ENCODE measurements at places on chromosomes 3 and 15.

DNA sequence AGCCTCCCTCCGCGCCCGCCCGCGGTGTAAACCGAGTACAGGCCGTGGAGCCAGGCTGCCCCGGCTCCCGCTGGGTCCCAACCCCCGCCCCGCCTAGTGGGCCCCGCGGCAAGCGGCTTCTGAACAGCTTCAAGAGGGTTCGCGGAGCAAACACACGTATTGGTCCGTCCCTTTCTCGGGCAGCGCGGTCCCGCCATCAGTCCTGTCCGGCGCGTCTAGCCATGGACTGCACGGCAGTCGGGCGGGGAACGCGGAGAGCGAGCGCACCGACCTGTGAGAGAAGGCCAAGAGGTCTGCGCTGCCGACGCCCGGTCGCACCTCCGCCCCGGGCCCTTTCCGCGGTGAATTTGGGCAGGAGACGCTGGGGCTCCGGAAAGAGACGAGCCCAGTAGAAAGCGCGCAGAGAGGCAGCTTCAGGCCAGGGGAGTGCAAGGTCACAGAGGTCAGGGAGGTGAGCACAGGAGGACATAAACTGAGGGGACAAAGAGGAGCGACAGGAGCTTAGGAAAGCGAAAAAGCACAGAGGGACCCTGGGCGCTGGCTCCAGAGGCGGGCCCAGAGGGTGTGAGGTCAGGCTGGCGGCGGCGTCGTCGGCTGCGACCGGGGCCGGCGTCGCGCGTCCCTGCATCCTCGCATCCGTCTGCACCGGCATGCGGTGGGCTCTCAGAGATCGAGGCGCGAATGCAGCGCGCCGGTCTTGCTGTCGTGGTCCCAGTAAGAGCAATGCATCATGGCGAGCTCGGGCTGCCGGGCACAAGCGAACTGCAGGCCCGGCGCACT lies 1.8 kb downstream of the FOXL2 start:
- DNase-seq: no peak

DNA sequence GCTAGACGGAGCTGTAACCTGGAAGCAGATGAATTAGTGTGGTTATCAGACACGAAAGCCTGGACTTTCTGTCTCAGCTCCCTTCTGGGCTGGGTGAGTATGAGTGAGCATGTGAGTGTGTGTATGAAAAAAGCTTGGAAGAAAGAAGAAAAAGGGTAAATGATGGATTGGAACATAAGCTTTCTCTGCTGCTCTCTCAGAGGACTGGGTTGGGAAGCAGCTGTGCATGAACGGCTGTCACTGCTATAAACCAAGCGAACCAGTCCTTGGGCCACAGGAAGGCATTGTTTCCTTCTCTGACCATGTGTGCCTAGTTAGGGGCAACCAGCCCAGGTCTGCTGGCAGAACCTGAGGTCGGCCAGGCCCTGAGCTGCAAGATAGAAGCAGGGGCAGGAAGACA lies 37.0 kb downstream of the UMPS start:
- DNase-seq: no peak

- no peak for DNase-seq
Measured at GRCh38 chr3:72307438-72308115, 522.6 kb upstream of the PROK2 start.

DNA sequence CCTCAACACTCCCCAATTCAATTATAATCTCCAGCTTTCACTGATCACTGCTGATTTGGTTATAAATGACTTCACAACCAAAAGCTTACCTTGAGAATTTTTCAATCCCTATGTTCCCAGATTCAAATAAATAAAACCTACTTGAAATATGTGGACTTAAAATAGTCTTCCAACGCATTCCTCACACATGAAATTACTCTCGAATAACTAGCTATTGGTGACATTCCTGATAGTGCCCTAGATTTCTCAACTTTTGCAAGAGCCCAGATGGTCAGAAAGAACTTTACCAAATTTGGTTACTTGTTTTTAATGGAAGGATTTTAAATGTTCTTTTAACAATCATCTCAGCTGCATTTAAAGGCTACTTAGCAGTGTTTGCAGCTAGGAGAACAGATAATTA lies 605.5 kb downstream of the FHIT start:
- DNase-seq: no peak

GRCh38 chr3:4416961-4417360 lies 50.1 kb downstream of the SUMF1 start:
- no peak for DNase-seq

GRCh38 chr3:73508330-73508954 lies 116.3 kb downstream of the PDZRN3 start:
- DNase-seq: no peak

GRCh38 chr3:171348121-171348520 lies 112.1 kb downstream of the TNIK start:
- DNase-seq: no peak

DNA sequence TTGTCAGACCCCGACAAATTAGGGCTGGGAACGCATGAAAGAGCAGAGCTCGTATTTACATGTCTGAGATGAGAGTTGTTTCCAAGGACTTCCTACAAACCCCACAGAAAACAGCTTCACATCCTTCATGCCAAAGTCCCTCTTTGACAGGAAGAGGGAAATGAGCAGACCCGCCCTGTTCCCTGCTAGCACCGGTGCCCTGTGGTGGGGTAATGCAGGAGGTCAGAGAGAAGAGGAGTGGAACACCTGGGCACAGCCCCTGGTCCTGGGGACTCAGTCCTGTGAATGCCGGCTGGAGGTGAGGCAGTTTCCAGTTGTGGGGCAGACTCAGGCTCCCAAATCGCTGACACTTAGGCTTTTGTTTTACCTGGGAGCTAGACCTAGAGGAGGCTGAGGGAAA lies 4.0 kb downstream of the PLA2G4D start:
- DNase-seq: no peak

Data from GM12864 (cell line).